ENCODE measurements at places on chromosomes 6 and 20.
A peak's percentile ranks its signal among the peaks of the same experiment; 100 is the strongest.

DNA sequence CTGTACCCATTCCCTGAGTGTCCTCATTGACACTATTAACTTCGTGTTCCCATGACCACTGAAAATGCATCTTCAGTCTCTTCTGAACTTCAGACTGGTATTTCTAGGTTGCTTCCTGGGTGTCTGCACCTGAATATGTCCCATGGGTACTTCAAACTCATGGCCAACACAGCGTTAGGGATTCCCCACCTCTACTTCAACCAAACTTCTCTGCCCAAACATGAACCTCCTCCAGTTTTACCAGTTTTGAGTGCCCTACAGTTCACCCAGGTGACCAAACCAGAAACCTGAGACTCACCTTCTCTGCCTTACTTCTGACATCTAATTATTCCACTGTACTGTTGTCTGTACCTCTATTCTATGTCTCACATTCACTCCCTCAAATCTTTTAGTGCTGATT is 99.5 kb upstream of the SUPT3H start:
- no peak for DNase-seq

- DNase-seq = peak; percentile 44
These were observed 22.7 kb upstream of the TMEM181 start for GRCh38 chr6:158536891-158537798.

DNA sequence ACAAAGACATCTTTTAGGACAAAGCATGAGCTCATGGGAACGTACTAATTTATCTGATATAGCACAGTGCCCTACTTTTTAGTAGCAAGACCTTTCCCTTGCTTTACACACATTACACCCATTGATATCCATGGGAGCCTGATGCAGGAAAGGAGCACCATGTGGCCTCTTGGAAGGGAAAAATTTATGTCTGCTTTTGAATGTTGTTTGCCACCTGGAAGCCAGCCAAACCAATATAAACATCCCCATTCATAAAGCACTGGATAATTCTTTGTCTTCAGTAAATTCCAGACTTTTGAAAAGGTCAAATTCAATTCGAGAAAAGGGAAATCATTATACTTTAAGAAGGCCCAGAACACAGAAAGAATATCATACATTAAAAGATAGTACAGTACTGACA is 152.3 kb upstream of the BEND6 start:
- no peak for DNase-seq

GRCh38 chr6:112842330-112842685 is 495.2 kb downstream of the RFPL4B start:
- DNase-seq = no peak

- no peak for DNase-seq
These were observed 14.5 kb downstream of the PERP start for GRCh38 chr6:138092686-138093085.

DNA sequence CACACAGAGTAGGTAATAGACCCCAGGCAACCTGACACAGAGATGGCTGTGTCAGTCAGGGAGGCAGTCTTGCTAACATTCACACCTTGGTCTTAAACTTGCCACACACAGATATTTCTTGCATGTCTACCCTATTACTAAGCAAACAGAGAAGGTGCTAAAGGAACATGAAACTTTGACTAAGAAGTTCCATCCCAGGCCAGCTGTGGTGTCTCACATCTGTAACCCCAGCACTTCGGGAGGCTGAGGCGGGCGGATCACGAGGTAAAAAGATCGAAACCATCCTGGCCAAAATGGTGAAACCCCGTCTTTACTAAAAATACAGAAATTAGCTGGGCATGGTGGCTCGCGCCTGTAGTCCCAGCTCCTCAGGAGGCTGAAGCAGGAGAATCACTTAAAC is 222.4 kb upstream of the JARID2 start:
- DNase-seq = no peak

- peak; percentile 31 for DNase-seq
These were observed 56.7 kb downstream of the ATXN1 start for GRCh38 chr6:16704401-16705045.

Data from thyroid gland (tissue), 4 donors.